ENCODE measurements at places on chromosomes 4 and X. TPM values are rescaled to one million over a fixed set of nuclear protein-coding genes. Genes with fewer than 3 reads are reported as not detected.

The TRMT44 gene
- total RNA-seq: 11.2 TPM

DNA sequence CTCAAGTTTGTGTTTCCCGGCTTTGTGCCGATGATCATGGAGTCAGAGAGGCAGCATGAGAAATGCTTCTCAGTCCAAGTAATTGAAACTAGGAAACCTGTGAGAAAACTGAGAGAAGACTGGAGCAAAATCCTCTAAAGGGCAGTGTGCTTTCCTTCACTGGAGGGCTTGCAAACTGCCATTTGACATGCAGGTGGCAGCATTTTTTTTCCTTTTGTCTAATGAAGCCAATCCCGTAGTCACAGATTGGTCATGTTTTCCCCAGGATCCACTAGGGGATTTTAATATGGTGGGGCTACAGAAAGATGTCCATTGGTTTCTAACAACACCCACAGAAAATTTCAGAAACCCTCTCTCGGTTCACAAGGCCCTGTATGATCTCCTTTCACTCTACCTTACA, 117.4 kb upstream of the NUDT10 start:
- H3K4me1 ChIP-seq: no peaks in the 10 kb centered on the region
- no peaks in the 10 kb centered on the region for H3K36me3 ChIP-seq
- no peak for DNase-seq
- no peak overlapping the region for H3K27ac ChIP-seq
- H3K27me3 ChIP-seq: peaks cover 2% of the 10 kb centered on the region
- no peak overlapping the region for H3K4me3 ChIP-seq

The GABRQ gene
- not detected for total RNA-seq

The ZFYVE28 gene
- 8.5 TPM for total RNA-seq

DNA sequence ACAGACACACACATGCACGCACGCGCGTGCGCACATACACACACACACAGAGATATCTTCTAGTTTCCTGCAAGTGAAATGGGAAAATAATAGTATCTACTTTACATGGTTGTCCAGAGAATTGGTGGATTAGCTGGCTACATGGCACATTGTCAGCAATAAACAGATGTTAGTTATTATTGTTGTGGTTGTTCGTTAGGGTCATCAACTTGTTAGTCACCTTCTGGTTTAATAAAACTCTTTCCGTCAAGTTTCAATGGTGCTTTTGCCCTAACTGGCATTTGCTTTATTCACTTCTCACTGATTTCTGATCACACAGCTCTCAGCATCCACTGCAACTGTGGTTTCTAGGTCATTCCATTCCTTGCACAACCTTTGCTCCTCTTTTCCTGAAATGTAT, 25.4 kb upstream of the RASL11B start:
- H3K27ac ChIP-seq: no peak overlapping the region
- no peaks in the 10 kb centered on the region for H3K27me3 ChIP-seq
- no peaks in the 10 kb centered on the region for H3K36me3 ChIP-seq
- no peak overlapping the region for H3K4me3 ChIP-seq

DNA sequence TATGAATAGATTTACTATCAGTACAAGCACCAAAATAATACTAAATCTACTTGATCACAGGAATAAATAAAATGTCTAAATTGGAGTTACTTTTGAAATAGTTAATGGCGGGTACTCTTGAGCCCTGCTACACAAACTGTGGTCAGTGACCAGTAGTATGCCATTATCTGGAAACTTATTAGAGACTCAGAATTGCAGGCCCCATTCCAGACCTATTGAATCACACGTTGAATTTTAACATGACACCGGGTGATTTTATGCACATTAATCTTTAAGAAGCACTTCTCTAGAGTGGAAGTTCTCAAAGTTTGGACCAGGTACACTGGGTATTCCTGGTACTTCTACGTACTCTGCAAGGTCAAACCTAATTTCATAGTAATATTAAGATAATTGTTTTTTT, 660.0 kb upstream of the POU3F4 start:
- no peak overlapping the region for H3K27ac ChIP-seq
- no peak overlapping the region for H3K4me3 ChIP-seq
- H3K36me3 ChIP-seq: no peaks in the 10 kb centered on the region
- H3K27me3 ChIP-seq: peaks cover 4% of the 10 kb centered on the region
- no peaks in the 10 kb centered on the region for H3K4me1 ChIP-seq

DNA sequence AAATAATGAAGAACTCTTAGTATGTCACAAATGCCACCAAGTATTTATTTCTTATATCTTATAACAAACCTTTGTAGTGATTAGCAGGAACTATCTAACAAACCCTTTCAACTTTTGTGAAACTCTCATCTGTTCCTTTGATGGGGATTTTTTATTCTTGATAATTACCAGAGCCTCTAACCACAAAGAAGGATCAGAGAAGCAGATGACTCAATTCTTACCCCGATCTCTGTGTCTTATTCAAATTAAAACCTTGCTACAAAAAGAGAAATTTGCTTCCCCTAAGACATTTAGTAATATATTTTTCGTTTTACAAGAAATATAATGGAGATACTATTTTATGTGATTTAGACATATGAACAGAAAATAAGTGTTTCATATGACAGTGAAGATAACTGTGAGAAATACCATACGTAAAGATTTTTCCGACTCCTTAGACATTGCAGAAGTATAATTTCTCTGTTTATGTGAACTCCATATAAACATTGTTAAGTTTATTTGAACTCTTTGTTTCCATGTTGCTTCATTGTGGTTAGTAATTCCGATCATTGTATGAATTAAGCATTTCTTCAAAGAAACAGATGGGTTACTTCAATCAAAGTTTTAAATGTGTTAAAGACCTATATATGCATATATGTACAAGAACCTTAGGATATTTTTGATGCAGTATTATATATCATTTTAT, 205.4 kb downstream of the CFAP299 start:
- no peak for DNase-seq
- H3K36me3 ChIP-seq: no peaks in the 10 kb centered on the region
- H3K4me1 ChIP-seq: no peaks in the 10 kb centered on the region
- no peak overlapping the region for H3K4me3 ChIP-seq

DNA sequence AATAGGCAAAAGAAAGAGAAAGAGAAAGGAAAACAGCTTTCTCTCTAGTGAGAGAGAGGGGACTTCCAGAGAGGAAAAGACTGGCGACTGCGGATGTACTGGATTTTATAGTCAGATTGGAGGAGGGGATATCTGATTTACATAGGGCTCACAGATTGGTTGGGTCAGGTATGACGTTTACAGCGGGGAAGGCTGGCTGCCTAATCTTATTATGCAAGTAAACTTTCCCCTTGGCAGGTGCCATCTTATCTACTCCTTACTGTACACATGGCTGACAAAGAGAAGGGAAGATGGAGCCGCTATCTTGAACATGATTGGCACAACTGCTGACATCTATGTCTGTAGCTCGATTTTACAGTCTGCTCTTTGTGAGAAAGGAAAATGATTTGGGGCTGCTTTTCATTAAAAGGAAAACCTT, 25.4 kb downstream of the RBPJ start:
- H3K27ac ChIP-seq: no peak overlapping the region
- no peaks in the 10 kb centered on the region for H3K27me3 ChIP-seq
- DNase-seq: no peak
- H3K4me3 ChIP-seq: no peak overlapping the region
- H3K4me1 ChIP-seq: peaks cover 47% of the 10 kb centered on the region

- H3K27ac ChIP-seq: no peak overlapping the region
- no peaks in the 10 kb centered on the region for H3K4me1 ChIP-seq
- DNase-seq: no peak
- no peaks in the 10 kb centered on the region for H3K36me3 ChIP-seq
- no peak overlapping the region for H3K4me3 ChIP-seq
Observed at GRCh38 chr4:169226565-169226964, 44.2 kb downstream of the SH3RF1 start.

The PDLIM3 gene
- total RNA-seq: 7.4 TPM

DNA sequence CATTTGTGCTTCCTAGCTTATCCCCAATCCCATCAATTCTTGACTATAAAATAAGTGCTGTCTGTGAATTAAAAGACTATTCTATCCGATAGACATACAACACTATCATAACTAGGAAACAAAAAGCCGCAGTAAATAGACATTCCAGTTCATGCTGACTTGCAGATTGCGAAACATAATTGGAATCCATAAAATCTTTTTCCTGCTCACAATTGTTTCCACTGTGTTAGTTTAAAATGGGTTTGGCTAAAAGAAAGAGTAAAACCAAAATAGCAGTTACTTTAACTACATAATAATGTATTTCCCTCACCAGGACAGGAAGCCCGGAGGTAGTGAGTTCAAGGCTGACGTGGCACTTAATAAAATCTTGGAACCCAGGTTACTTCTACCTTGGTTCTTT, 17.2 kb downstream of the SMIM31 start:
- H3K4me3 ChIP-seq: no peak overlapping the region
- no peak for DNase-seq
- no peak overlapping the region for H3K27ac ChIP-seq
- H3K36me3 ChIP-seq: no peaks in the 10 kb centered on the region
- H3K27me3 ChIP-seq: peaks cover 9% of the 10 kb centered on the region

The CTAG2 gene
- total RNA-seq: not detected

The BEX2 gene
- total RNA-seq: 62.2 TPM

The PCDH19 gene
- total RNA-seq: 0.22 TPM

- H3K27ac ChIP-seq: no peak overlapping the region
- no peaks in the 10 kb centered on the region for H3K36me3 ChIP-seq
Observed at GRCh38 chr4:75880278-75880677, 22.0 kb downstream of the PPEF2 start.

The CNKSR2 gene
- 18.2 TPM for total RNA-seq

- H3K4me1 ChIP-seq: peaks cover 8% of the 10 kb centered on the region
- no peak for DNase-seq
- peak overlapping the region; percentile 36 for H3K4me3 ChIP-seq
- H3K27ac ChIP-seq: no peak overlapping the region
- H3K27me3 ChIP-seq: peaks cover 16% of the 10 kb centered on the region
- H3K36me3 ChIP-seq: no peaks in the 10 kb centered on the region
Observed at GRCh38 chr4:121950680-121951520, 960 bp downstream of the TRPC3 start.
